ENCODE measurements at places on chromosomes 2 and 18. TPM values are rescaled to one million over a fixed set of nuclear protein-coding genes. Genes with fewer than 3 reads are reported as not detected.

Gene ELOA2
- not detected for total RNA-seq

Gene HAUS1
- 35.1 TPM for total RNA-seq

Gene IL1RN
- total RNA-seq: 0.29 TPM

Gene MSTN
- not detected for total RNA-seq

Gene DPYSL5
- 5.6 TPM for total RNA-seq

Gene OTOS
- not detected for total RNA-seq

Gene ADCYAP1
- total RNA-seq: not detected

Gene CYP27A1
- 0.13 TPM for total RNA-seq

Gene EFEMP1
- total RNA-seq: 39.6 TPM
